ENCODE measurements at places on chromosomes 5 and 9.

DNA sequence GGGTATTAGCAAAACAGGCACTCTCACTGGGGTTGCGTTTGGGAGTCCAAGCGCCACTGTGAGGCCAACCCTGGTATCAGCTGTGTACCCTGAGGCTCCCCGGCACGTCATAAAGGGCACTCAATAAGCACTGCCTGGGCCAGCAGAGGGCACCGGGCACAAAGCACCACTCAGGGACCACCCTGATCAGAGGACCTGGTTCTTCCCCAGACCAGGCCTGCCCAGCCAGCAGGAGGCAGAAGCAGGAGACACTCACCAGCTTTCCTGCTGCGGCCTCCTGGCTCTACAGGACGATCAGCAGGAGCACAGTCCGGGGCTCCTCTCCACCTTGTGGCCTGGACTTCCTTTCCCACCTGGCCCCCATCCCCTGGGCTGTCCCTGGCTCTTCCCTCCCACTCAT lies 12.6 kb downstream of the MGAT1 start:
- no peak for DNase-seq

- DNase-seq = no peak
These were observed 598.8 kb upstream of the ADAMTS16 start for GRCh38 chr5:4541334-4541733.

GRCh38 chr5:150454492-150455229 lies 5.1 kb upstream of the RPS14 start:
- DNase-seq = no peak

DNA sequence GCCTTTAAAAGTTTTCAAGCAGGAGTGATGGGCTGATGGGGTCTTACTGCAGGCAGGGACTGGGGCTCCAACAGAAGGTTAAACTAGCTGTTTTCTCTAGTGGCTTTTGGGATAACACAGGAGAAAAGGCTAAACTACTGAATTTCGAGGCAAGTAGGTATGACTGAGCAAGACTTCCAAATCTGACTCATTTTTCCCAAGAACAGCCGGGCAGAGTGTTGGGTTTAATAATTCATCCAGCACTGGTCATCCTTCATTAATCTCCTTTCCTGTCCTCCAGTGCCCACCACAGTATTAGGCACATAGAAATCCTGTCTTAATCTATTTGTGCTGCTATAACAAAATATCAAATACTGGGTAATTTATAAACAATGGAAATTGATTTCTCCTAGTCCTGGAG lies 20.5 kb downstream of the MSX2 start:
- no peak for DNase-seq

- DNase-seq = no peak
These were observed 2.9 kb downstream of the TGFBI start for GRCh38 chr5:136031711-136032110.

DNA sequence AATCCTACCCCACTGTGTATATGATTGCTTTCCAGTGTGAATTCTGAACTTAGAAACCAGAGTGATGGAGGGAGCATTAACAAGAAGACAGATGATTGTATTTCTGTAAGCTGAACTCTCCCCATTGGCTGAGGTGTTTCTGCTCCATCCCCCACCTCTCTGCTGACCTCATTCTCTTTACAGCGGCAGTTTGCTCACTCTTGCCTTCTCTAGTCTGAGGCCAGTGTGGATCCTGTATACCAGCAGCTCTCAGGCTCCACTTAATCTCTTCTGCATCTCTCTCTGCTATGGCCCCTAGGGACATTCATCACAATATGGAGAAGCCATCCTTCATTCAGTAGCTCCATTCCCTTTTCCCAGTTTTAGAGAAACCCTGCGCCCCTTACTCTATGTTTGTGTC lies 358.8 kb downstream of the MAN2A1 start:
- DNase-seq = no peak

- DNase-seq = no peak
These were observed 83.9 kb upstream of the GRAMD2B start for GRCh38 chr5:126339215-126339805.

GRCh38 chr5:127331890-127332649 lies 41.5 kb downstream of the MEGF10 start:
- DNase-seq = no peak

DNA sequence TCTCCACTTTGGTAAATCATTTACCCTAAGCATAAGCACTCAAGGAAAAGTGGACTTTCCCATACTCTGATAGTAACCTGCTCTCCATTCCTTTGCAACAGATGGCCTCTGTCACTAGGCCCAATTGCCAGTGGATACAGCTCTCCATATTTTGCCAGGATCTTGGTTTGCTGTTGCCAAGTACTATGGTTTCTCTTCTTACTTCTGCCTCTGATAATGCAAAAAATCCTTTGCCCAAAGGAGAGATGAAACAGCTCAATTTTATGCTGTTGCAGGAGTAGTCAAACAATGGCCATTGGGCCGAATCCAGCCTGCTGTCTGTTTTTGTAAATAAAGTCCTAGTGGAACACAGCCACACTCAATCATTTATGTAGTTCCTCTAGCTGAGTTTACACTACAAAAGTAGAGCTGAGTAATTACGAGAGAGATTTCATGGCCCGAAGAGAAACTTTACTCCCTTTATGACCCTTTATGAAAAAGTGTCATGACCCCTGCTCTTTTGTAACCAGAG lies 92.5 kb downstream of the HTR4 start:
- DNase-seq = no peak

- no peak for DNase-seq
These were observed 24.6 kb upstream of the IFNK start for GRCh38 chr9:27499451-27499850.

- no peak for DNase-seq
These were observed 101.5 kb upstream of the GHR start for GRCh38 chr5:42321785-42322184.

DNA sequence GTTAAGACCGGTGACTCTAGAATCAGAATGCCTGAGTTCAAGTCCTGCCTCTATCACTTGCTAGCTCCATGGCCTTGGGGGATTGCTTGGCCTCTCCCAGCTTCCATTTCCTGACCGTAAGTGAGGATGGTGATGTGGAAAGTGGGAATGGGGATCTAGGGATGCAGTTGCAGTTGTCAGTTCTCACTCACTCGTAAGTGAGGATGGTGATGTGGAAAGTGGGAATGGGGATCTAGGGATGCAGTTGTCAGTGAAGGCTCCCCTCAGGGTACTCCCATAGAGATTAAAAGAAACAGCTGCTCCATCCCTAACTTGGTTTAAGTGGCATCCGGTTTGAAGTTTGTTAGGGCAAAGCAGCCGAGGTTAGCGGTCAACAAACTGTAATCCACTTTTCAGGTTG lies 3.0 kb upstream of the IL9 start:
- no peak for DNase-seq

- DNase-seq = no peak
These were observed 532.8 kb upstream of the KLF4 start for GRCh38 chr9:108022246-108022935.

DNA sequence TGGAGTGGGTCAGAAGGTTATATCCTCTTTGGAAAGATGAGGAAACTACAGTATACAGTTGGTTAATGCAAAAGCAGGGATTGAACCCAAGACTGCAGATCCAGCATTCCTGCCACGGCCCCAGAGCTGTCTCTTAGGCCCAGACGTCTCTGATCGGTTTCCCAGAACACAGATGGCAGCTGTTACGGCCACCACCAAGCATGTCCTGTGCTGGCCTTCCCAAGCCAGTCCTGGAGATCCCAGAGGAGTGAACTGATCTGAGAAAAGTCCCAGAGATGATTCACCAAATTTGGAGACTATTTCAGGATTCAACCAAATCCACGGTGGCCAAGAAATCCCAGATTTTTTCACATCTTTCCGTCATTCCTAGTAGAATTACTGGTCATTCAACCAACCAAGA lies 20.1 kb downstream of the TNIP1 start:
- no peak for DNase-seq

GRCh38 chr9:32401488-32401887 lies 17.0 kb downstream of the ACO1 start:
- no peak for DNase-seq

DNA sequence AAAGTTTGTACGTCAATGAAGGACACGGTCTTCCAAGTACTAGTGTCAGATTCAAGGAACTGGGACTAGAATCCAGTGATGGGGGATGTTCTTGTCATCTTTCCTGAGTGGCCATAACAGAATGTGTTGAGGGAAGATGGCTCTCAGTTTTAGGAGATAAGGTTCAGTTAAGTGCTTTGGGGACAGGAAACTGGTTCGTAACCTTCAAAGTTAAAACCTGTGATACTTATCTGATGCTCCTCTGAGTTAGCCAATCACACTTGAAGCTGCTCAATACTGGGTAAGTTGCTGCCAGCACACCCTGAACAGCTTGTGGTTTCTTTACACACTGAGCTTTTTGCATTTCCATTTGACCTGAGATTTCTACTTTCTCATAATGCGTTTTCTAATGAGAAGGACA lies 64.4 kb downstream of the PIK3R1 start:
- DNase-seq = no peak

- no peak for DNase-seq
These were observed 15.4 kb upstream of the SUSD3 start for GRCh38 chr9:93043122-93043521.

DNA sequence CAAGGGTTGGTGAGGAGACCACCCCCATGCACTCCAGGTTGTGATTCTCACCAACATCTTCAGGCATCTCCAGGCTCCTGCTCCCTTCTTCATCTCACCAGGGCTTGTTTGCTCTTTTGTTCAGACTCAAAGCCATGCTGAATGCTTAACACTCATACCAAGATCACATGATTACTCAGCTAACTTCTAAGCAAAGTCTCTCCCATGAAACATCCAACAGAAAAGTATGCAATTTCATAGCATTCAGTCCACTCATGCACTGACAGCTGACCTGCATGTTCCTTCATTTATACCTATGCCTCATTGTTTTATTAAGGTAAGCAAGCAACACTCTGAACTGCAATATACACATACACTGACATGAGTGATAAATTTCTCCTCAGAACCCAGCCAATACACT lies 69.0 kb downstream of the SHC3 start:
- no peak for DNase-seq

DNA sequence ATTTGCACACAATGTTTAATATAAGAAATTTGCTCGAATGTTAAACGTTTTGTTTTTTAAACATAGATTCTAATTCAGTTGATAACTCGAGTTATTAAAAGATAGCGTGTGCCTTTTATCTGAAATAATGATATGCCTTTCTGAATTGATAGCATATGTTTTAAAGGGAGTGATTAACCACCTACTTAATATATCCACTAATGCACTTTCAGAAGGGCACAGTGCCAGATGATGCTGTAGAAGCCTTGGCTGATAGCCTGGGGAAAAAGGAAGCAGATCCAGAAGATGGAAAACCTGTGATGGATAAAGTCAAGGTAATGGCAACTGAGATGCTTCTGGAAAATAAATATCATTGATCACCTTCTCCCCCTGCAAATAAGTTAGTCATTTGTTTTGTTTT lies 53.9 kb downstream of the ERAP1 start:
- DNase-seq = no peak

DNA sequence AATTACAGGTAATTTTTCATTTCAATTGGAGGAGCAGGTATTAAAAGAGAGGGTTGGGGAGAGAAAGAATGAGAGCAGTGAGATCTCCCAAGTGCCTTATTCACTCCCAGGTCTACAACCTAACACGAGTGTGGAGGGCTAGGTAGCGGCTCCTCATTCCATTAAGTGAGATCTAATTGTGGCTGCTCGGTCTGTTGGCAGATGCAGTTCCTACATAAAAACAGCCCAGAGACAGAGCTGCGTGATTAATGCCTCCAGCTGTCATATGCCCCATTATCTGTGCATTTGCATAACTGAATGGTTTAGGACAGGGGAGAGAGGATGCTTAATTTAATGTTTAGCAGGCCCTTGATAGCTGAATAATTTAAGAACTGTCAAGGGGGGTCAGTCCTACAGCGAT lies 100.5 kb downstream of the PSAT1 start:
- DNase-seq = no peak
